Stimulated activated CD8-positive, alpha-beta memory T cell treated with anti-CD3 and anti-CD28 coated beads, Interleukin-2, amount 100 ng/mL, for 1 hour (primary cell): ENCODE measurements at places on chromosomes 7 and 10.

DNA sequence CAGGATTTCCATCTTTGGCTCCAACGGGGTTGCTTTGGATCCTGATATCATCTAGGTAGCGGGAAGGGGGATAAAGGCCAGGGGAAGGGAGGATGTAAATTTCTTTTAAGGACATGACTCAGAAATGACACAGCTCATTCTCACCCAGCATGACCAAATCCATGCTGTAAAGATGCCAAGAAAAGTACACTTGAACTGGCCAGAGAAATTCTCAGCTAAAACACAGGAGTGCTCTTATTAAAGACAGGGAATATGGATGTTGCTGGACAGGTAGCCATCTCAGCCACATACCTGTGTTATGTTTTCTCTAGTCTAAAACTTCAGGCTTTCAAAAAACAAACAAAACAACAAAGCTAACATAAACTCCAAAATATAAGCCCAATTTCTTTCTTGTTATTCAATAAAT, 68.3 kb downstream of the NAMPT start:
- no peak for DNase-seq

DNA sequence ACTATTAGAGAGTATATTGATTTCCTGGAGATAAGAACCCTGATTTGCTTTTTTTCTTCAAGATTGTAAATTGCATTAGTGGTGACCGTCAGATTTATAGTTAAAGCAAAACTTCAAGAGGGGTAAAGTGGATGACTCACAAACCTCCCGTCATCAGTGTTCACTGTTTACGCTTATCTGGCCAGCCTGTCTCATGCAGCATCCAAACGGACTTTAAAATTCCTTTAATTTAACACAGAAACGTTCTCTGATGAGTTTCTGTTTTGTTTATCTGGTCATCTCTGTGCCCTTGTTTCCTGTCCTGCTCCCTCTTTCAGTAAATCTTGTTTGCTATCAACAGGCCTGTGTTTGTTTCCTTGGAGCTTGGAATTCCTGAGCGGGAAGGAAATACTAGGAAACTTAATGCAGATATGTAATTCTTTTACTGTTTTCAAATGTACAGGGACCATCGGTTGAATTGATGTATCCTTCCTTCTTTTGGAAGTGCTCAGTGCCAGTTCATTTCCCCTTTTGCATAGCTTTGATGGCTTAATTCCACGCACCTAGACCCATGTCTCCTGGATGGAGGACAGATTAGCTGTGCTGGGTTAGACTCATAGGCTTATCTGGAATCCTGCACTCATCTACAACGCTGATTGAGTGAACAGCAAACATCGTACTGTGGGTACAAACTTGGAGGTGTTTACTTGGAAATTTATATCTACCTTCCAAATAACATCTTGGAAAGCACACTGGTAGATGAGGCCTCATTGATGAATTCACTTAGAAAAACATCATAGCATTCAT, 21.3 kb downstream of the PTPRE start:
- no peak for DNase-seq

GRCh38 chr10:43355749-43356371, 15.6 kb upstream of the FXYD4 start:
- no peak for DNase-seq

- no peak for DNase-seq
These were observed at the start of gene NANOS1 for GRCh38 chr10:119029613-119030420. TSS of gene NANOS1 (plus strand) at chr10:119029714. CDS start at chr10:119029802, 88 bp downstream.

GRCh38 chr10:20017961-20018360, 201.7 kb downstream of the PLXDC2 start:
- DNase-seq = no peak

- DNase-seq = no peak
These were observed 296.6 kb downstream of the PLXNA4 start for GRCh38 chr7:132279718-132280117.

DNA sequence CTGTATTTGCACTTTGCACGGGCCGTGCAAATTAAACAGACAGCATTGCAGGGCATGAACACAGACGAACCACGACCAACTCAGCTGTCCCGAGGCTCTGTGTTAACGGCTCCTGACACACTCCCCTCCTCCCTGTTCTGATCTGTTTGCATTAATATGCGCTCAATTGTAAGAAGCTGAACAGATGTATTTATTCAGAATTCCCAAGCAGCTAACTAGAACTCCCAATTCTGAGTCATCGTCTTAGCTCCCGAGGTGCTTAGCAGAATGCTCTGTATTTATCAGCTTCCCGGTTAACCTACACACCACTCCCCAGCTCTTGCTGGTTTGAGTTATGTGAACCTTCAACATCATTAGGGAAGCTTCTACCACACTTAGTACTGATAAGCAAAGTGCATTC, 286.4 kb downstream of the PTPRN2 start:
- DNase-seq = no peak

GRCh38 chr7:69878015-69878414, 279.7 kb downstream of the AUTS2 start:
- DNase-seq = no peak

- no peak for DNase-seq
These were observed 691.0 kb upstream of the LRRTM3 start for GRCh38 chr10:66234872-66235271.

- DNase-seq = no peak
These were observed 39.9 kb upstream of the PPP2R2D start for GRCh38 chr10:131860806-131861440.

- DNase-seq = no peak
These were observed 98.8 kb upstream of the BMPER start for GRCh38 chr7:33806298-33807154.

DNA sequence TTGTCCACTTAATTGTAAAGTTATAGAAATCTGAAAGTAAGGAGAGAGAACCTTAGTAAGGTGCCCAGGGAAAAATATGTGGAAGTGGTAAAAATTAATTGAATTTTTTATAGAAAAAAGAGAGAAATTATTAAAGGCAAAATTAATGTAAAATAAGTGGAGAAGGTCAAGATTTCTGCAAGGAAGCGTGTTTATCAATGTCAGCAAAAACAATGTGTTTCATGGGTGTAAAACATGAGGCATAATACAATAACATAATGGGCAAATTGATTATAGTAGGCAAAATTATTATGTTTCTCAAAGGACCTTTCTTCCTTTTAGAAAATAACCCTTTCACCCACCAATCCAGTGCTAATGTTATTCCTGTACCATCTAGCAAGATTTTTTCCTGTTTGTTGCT, 1520.1 kb downstream of the REEP3 start:
- no peak for DNase-seq
